Left ventricle myocardium superior (tissue), 1 donor: ENCODE measurements at places on chromosomes 2 and 18. TPM values are rescaled to one million over a fixed set of nuclear protein-coding genes. Genes with fewer than 3 reads are reported as not detected.

SCN9A gene
- 1.3 TPM for total RNA-seq

CCDC85A gene
- 5.5 TPM for total RNA-seq

DNA sequence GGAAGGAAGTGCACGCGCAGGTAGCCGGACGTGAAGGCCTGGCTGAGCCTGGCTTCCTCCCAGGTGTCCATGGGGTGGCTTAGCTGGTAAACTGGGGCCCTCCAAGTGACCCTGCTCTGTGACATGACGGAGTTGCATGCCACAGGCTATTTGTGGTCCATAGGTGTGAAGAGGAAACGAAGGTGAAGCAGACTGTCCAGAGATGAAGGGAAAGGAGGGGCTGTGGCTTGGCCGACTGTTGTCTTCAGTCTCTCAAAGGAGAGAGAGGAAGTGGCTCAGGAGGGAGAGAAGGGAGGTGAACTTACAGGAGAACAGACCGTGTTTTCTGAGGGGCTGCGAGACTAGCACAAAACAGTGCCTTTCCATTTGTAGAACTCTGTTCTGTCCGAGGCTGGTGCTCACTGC, 19.3 kb downstream of the INPP5D start:
- no peak for DNase-seq

GRCh38 chr18:13541621-13542519, 184.5 kb downstream of the FAM210A start:
- DNase-seq, result no peak

DNA sequence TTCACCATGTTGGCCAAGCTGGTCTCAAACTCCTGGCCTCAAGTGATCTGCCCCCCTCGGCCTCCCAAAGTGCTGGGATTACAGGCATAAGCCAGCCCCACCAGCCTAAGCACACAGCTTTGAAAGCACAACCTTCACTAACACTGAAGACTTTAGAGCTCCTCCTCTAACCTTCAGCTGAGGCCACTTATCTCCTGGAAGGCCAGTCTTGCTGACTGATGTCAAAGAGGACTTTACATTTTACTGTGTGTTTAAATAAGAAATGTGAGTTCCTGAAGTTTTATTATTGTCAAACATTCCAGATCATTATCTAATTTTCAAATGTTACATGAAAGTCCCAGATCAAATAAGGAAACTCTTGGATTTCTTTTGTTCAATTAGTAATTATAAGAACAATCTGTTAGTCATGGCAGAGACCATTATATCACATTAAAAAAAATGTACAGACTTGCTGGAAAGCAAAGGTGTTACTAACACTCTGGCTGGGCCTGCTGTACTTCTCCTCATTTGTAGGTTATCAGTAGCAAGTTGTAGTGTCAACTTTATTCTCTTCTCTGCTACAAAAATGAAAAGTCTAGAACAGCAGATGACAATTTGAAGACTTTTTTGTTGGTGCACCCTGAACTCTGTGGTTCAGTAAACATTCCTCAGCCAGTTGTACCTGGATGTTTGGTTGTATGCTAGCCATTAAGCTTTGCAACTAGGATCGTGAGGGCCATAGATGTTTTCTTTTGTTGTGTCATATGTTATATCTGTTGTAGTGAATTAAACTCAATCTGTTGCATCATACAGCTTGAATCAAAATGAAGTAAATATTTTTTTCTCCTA, 80.0 kb downstream of the AOX1 start:
- no peak for DNase-seq
